Central memory CD4-positive, alpha-beta T cell (primary cell): ENCODE measurements at places on chromosomes 2 and 18.

- no peak for DNase-seq
Measured at GRCh38 chr2:236659758-236660150, 90.1 kb downstream of the ACKR3 start.

DNA sequence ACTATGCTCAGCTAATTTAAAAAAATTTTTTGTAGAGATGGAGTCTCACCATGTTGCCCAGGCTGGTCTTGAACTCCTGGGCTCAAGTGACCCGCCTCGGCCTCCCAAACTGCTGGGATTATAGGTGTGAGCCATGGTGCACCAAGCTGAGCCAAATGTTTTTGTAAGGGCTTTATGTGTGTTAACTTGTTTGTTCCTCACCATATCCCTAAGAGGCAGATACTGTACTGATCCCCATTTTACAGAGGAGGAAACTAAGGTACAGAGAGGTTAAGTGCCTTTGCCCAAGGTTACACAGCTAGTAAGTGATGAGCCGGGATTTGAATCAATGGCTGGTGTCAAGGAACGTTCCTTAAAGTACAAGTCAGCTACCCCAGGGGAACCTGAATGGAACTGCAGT is 85.3 kb upstream of the KLF7 start:
- DNase-seq: no peak

DNA sequence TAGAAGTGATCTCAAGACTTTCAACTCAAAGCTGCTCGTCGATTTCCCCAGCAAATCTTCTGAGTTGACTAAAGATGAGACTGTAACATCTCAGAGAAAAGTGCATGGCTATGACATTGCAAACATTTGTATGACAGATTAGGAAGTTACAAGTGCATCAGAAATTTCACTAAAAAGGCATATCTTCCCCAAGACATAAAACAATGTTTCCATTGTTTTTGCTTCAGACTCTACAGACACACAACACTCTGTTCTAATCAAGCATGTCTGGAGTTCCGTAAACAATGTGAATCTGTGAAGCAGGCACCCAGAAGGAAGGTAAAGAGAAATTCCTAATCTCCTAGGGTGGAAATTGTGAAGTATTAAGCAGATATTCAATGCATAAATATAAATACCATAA is 144.6 kb upstream of the LYPD1 start:
- DNase-seq: no peak

GRCh38 chr2:165456027-165456426 is 13.5 kb upstream of the CSRNP3 start:
- no peak for DNase-seq

DNA sequence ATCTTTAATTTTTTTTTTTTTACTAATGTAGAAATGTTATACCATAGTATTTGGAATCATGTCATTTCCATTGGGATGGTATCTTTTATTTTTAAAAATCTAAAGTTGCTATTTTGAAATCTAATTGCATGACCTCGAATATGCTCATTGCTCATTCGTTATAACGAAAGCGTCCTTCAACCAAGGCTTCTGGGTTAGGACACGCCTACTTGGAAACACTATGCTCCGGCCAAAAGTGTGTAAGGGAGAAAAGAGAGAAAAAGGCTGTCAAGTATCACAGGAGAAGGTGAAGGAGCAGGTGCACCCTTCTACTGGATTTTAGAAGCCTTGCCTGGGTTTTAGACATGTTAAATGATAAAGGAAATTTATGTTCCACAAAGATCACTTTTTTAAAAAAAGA is 465.9 kb upstream of the ID2 start:
- DNase-seq: no peak

DNA sequence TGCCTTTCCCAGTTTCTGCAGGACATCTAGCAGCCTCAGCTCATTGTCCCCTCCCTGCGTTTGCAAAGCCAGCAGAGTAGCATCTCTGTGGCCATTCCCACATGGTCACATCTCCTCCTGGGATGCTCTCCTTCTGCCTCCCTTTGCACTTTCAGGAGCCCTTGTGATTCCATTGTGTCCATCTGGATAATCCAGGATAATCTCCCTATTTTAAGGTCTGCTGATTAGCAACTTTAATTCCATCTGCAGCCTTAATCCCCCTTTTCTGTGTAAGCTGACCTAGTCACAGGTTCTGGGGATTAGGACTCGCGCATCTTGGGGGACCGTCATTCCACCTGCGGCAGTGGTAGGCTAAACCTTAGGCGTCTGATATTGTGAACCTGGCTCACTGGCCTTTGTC is 70.7 kb downstream of the NEDD4L start:
- no peak for DNase-seq

DNA sequence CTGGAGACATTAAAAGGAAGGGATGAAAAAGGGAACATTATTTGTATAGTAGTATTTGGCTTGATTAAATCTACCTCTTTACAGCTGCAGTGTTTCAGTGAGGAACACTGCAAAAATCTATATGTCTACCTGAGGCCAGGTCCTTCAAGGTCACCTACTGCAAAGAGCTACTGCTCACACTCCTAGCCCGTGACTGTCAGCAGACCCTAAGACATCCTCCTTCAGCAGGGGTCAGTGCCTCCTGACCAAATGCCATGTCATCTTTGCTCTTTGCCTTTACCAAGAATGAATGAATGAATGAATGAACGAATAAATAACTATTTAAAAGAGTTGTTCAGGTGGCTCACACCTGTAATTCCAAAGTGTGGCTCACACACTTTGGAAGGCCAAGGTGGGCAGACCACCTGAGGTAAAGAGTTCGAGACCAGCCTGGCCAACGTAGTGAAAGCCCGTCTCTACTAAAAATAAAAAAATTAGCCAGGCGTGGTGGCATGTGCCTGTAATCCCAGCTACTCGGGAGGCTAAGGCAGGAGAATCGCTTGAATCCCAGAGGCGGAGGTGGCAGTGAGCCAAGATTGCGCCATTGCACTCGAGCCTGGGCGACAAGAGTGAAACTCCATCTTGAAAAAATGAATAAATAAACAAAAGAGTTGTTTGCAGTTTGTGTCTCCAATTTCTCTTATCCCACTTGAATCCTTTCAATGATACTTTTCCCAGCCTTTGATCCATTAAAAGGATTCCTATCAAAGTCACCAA is 84.3 kb upstream of the GRB14 start:
- DNase-seq: no peak

DNA sequence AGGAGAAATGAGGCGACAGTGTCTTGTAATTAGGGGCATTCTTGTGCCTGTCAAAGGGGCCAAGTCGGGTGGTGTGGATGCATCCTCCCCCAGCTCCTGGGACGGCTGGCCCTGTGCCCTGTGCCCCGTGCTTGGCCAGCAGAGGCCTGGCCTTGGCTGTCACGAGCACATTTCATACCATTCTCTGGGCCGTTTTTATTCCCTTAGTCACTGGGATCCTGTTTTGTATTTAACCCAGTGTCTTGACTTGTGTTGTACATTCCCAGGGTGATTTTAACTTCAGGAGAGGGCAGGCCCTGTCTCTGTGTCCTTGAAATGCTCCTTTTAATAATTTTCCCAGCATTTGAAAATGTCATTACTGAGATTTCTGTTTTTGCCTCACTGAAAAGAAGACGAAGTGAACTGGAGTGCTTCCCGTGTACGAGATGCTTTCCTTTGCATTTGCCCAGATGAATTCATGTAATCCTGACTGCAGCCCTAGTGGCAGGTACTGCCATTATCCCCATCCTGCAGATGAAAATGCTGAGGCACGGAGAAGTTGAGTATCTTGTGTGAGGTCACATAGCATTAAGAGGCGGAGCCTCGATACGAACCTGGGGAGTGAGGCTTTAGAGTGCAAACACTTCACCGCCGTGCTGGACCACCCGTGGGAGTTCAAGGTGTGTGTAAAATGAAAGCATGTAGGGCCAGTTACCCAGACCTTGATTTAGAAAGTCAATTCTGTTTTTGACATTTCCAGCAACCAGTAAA is 57.0 kb downstream of the SH3RF3 start:
- no peak for DNase-seq

GRCh38 chr18:64233851-64234250 is 85.0 kb upstream of the LINC00305 start:
- DNase-seq: no peak

DNA sequence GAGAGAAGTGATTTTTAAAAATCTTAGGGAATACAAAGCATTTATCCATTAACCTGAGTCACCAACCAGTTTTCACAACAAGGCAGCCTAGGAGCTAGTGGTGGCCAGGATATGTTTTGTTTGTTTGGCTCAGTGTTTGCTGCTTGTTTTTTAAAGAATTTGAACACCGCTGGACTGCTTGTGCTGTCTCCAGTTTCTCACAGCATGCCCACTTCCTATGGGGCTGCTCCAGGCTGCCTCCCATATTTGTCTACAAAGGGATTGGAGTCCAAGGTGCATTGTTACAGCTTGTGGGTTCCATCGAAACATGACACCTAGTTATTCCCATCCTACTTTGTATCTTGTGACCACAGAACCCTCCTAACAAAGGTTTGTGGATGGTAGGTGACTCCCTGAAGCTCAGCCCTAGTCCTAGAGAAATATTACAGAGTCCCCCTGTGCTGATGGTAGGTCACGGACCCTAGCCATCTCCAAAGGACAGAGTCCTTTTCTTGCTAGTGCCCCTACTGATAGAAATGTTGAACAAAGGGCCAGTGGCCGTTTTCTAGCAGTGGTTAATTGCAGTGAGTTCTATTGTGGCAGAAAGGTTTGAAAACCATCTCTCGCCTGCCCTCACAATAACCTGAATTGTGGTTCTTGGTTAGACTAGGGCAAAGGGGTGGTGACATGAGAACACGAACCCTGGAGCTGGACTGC is 23.2 kb downstream of the GPR39 start:
- no peak for DNase-seq

- DNase-seq: no peak
Measured at GRCh38 chr18:77084688-77085035, 47.9 kb downstream of the MBP start.

DNA sequence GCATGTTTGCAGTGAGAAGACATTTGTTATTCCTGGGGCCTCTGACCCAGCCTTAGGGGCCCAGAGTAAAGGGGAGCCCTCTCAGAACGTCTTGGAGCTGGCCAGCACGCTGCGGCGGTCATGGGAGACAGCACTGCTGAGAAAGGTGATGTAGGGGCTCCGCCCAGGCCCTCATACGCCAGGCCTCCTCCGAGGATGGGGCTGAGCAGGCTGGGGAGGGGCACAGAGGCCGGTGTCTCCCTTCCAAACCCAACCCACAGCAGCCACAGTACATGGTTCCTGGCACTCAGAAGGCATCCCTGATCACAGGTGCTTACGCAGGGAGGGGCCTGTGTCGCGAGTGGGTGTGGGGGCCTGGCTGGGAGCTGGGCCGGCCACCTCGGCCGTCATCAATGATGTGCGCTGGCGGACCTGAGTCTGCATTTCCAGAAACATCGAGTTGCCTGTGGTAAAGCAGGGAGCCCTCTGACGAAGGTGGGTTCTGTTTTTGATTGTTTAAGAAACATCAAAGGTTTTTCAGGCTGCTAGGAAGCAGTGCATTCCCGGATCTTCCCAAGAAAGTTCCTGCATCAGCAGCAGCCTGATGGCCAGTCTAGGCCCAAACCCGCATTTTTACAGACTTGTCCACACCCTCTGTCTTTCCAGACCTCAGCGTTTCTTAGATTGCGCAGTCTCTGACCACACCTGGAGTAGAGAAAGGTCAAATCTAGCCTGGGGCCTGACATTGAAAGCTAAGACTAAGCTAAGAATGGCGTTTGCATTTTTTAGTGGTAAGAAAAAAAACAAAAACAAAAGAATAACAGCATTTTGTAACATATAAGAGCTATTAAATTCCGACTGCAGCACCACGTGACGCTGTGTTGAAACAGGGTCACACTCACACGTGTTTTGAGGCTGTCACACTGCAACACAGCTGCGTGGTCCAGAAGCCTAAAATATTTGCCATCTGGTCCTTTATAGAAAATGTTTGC is 51.2 kb upstream of the PXDN start:
- DNase-seq: no peak

DNA sequence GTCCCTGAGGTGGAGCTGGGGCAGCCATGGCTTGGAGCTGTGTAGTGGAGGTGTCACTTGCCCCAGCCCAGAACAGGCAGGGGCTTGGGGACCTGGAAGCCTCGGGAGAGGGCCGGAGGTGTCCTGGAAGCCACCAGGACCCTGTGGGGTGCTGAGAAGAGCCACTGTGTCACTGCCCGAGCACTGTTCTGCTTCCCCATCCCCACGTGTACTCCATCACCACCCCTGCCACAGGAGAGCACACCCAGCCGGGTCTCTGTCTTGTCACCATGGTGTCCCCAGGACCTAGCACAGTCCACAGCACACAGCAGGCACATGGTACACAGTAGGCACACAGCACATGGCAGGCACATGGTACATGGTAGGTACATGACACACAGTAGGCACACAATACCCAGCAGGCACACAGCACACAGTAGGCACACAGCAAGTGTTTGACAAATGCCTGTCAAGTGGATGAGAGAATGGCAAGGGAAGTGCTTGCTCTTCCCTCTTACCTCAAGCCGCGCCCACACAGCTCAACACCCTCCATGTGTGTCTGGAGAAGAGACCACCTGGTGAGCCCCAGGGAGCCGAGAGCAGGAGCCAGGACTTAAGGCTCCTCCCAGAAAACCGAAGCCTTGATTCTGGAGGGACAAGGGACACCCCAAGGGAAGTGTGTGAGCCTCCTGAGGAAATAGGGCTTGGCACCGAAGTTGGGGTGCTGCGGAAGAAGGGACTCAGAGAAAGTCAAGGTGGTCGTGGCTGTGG is 13.3 kb downstream of the MBP start:
- no peak for DNase-seq

DNA sequence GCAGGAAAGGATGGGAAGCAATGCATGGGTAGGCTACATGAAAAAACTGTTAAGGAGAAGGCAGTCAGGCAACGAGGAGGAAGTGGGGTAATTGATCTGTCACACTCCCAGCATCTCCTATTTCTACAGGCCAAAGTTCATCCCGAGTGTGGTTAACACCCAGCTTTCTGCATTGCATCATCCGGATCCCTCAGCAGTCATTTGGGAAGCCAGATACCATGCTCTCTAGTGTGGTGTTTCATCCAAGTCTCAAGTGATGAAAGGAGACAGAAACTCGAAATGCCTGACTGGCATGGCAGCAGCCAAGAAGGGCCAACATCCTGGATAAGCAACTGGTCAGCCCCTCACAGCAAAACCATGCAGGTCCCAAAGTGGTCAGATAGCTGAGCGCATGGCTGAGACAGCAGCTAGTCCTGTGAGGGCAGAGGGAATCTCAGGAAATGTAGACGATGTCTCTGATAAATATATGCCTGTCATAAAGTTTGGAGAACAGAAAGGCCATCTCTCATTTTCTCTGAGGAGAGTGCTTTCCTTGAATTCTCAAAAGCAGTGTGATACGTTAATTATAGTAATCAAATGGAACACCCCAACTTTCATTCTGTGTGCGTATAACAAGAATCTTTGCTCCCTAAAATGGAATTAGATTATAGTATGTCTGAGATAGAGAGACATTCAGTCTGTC is 24.8 kb upstream of the HNRNPA3 start:
- no peak for DNase-seq

DNA sequence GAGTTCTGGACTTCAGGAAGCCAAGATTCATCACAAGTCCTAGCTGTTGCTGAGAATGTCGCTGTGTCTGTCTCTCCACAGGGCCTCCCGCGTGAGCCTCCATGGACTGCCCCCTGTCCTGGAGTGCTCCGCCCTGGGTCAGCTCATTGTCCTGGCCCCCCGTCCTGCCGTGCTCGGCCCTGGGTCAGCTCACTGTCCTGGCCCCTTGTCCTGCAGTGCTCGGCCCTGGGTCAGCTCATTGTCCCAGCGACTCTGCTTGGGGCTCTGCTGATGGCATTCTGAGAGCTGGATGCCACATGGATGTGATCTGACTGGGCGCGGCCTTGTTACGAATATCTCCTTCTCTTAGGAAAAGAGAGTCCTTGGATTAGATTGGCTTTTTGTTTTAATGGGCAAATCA is 78.5 kb downstream of the EIPR1 start:
- no peak for DNase-seq

- no peak for DNase-seq
Measured at GRCh38 chr18:35502052-35502451, 4.3 kb upstream of the INO80C start.

GRCh38 chr2:210162466-210163124 is 8.6 kb downstream of the KANSL1L start:
- DNase-seq: no peak
